ENCODE measurements at places on chromosomes 5 and 9. TPM values are rescaled to one million over a fixed set of nuclear protein-coding genes. Genes with fewer than 3 reads are reported as not detected.

The TOR4A gene
- total RNA-seq: 61.7 TPM

The CDH9 gene
- not detected for total RNA-seq

The FOXI1 gene
- not detected for total RNA-seq

The GNG10 gene
- 93.7 TPM for total RNA-seq

The CDKN2B gene
- total RNA-seq: 152 TPM

The PKD2L2 gene
- total RNA-seq: not detected

The PHF24 gene
- not detected for total RNA-seq

The SHLD3 gene
- total RNA-seq: not detected

The SVEP1 gene
- total RNA-seq: 12.6 TPM

The FCN1 gene
- total RNA-seq: not detected

The CATSPER3 gene
- not detected for total RNA-seq

The LCN12 gene
- total RNA-seq: not detected

The PRLR gene
- 4.5 TPM for total RNA-seq

The ABO gene
- total RNA-seq: 4.8 TPM

The RGS7BP gene
- 4.2 TPM for total RNA-seq

The WNT8A gene
- not detected for total RNA-seq

The NR5A1 gene
- not detected for total RNA-seq

All from stomach (tissue), 19 donors.